ENCODE measurements at places on chromosomes 3 and 15.

- DNase-seq, result no peak
Measured at GRCh38 chr15:56351353-56351752, 13.9 kb upstream of the TEX9 start.

- no peak for DNase-seq
Measured at GRCh38 chr15:49330166-49330565, 92.9 kb upstream of the FGF7 start.

- DNase-seq, result no peak
Measured at GRCh38 chr15:88680241-88681001, 41.6 kb downstream of the ISG20 start.

GRCh38 chr3:132721479-132722164 lies 587 bp downstream of the NPHP3 start:
- peak; percentile 52 for DNase-seq

GRCh38 chr3:58190882-58191281 lies 19.9 kb downstream of the DNASE1L3 start:
- no peak for DNase-seq

- DNase-seq, result no peak
Measured at GRCh38 chr3:42090973-42091731, at the start of gene TRAK1. TRAK1 (plus strand) TSS chr3:42091357; CDS start chr3:42091470, 113 bp downstream.

DNA sequence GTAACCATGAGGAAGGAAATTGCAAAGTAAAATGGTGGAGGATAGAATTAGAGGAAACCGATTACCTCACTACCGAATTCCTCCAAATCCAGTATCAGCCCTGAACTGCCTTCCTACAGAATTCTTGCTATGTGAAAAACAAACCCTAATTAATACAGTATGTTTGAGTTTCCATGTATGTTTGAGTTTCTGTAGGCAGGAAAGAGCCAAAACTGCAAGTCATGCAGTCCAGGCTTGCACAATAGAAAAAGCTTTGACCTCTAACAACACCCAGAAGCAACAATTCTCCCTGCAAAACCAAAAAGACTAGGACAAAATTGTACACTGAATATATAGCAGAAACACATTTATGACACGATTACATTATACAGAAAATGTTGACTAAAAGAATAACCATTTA lies 614.8 kb downstream of the DIPK2A start:
- no peak for DNase-seq

DNA sequence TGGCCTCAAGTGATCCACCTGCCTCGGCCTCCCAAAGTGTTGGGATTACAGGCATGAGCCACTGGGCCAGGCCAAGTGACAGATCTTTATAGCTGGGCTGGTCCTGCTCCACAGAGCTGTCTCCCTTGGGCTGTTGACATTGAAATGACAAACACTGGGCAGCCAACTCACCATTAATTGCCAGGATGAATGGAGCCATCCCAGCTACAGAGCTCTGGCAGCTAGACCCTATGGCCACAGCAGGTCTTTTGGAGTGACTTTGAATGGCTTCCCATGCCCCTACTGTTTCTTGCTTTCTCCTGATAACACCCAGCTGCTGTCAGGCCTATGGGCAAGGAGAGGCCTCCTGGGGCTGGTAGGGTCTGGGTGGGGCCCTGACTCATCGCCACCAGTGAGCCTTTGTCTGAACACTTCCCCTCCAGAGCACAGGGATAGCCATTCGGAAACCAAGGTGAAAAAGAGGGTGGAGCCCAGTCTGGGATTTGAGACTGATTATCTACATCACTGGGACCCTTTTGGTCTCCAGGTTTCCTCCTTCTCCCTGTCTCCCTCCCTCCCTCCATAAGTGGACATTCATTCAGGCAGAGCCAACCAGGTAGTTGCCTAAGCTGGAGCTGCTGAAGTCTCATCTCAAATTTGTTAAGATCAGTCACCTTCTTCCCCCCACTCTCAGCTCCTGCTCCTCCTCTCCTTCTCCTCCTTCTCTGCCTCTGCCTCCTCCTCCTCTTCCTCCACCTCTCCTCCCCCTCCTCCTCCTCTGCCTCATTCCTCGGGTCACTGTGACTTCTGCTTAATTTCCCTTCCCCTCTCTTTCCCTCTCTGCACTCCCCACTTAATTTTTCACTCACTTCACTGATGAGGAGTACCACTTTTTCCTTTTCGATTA lies 34.0 kb downstream of the BHLHE40 start:
- DNase-seq, result no peak

DNA sequence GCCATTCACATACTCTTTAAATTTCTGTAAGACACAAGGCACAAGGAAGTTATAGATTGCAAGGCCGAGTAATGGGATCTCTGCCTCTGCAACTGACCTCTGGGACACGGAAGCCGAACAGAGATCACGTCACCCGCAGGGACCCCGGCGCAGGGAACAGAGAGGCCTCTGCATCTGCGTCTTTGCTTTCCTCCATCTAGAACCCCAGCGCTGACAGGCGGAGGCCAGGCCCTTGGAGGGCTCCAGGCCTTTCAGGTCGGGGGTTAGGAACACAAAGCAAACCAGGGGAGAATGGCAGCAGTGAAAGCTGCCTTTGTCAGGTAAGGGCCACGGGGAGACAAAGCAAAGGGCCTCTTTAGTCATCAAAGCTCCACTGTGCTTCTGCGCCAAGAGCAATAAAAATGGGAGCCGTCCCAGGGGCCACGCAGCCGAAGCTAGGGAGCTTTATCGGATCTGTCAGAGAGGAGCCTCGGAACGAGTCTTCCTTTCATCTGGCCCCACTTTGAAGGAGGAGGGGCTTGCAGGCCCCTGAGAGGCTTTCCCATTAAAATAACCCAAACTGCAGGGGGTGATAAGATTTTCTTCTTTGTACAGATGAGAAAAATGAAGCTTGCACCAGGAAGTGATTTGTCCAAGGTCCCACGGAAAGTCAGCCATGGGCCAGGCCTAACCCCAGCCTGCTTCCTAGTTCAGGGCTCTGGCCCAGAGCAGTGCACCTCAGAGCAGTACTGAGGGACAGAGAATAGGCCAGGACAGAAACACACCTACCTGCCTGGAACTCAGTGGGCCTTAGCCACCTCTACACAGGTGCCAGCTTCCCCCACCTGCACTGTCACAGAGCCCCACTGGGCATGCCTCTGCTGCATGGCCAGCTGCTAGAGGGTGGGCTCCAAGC lies 84.4 kb upstream of the RAD18 start:
- DNase-seq, result no peak

GRCh38 chr3:172800156-172800555 lies 49.6 kb downstream of the ECT2 start:
- no peak for DNase-seq

- no peak for DNase-seq
Measured at GRCh38 chr3:65425880-65426279, 612.8 kb downstream of the MAGI1 start.

DNA sequence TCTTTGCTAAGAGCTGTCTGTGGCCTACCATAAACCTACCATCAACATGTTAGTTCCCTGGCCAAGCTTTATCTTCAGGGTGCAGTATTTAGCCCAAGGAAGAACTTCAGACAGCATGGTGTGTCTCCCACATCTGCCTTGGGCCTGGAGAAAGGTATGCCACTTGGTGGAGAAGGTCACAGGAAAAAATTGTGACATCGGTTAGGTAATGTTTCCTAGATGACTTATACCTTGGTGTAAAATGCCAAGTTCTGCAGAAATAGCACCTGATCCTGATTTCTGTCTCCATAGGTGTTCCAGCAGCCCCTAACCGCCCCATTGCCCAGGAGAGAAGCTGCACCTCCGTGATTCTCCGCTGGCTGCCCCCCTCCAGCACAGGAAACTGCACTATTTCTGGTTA lies 33.0 kb upstream of the UMPS start:
- DNase-seq, result no peak

GRCh38 chr15:46556010-46556409 lies 921.2 kb downstream of the SQOR start:
- no peak for DNase-seq

GRCh38 chr3:10495003-10495402 lies 10.4 kb downstream of the ATP2B2 start:
- no peak for DNase-seq

GRCh38 chr15:86061581-86061980 lies 18.1 kb upstream of the AGBL1 start:
- DNase-seq, result no peak

DNA sequence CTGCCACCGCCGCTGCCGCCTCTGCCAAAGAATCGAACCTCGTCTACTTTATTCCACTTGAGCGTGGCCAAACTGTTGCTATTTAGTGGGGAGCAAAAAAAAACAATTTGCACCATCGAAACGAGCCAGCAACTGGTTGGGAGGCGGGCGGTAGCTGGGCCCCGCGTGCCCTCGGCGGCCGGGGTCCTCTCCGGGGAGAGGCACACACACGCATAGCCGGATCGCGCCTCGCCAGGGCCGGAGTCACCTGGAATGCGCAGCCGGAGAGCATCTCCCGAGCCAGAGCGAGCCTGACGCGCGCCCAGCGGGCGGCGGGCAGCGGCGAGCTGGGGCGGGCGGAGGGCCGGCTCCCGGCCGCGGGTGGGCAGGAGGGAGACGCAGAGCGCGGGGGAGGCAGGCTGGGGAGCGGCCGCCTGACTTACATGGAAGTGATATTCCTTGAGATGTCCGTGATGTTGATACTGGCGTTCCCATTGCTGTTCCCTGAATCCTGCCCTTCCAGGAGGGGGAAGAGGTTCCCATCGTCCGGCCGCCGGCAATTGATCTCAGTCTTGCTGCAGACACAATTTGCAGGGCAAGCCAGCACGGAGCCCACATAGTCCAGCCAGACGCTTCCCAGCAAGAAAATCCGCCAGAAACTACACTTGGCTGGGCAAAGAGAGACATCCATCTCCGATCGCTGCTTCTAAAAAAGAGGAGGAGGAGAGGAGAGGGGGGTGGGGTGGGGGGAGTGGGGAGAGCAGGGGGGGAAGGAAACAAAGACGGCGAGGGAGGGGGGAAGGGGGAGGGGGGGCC lies 858 bp downstream of the NTRK3 start:
- DNase-seq, result peak; percentile 11

DNA sequence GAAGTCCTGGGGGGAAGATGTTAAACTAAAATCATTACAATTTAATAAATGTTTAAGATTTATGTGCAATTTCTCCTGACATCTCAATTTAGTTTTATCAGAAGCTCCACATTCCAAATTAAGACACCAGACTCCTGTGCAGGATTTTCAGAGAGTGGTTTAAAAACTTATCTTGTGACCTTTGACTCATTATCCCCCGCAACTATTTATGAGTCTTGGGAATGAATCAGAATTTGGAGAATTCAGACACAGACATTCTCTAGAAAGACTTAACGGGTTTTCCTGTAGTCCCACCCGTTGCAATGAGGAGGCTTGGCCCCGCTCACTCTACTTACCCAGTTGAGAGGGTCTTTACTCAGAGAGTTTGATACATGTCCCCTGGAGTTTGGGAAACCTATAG lies 7.1 kb downstream of the OR5K2 start:
- DNase-seq, result no peak

- no peak for DNase-seq
Measured at GRCh38 chr15:70866982-70867641, 13.2 kb upstream of the LARP6 start.

- no peak for DNase-seq
Measured at GRCh38 chr3:43391621-43392020, 105.3 kb downstream of the SNRK start.

GRCh38 chr3:114307222-114307830 lies 13.5 kb downstream of the TIGIT start:
- DNase-seq, result no peak

GRCh38 chr3:34229876-34230275 lies 431.4 kb downstream of the PDCD6IP start:
- no peak for DNase-seq
